ENCODE measurements at places on chromosomes 7 and 10. TPM values are rescaled to one million over a fixed set of nuclear protein-coding genes. Genes with fewer than 3 reads are reported as not detected.

FAM25A gene
- not detected for total RNA-seq

LRRN3 gene
- total RNA-seq = not detected

UCN3 gene
- total RNA-seq = not detected

GJC3 gene
- not detected for total RNA-seq

RHBDD2 gene
- 86.5 TPM for total RNA-seq

SPDYE6 gene
- not detected for total RNA-seq

NEBL gene
- total RNA-seq = 7.5 TPM

UCMA gene
- not detected for total RNA-seq

PLAC9 gene
- not detected for total RNA-seq

HYAL4 gene
- total RNA-seq = not detected

HOXA6 gene
- not detected for total RNA-seq

Measured in A673 (cell line).